ENCODE measurements at places on chromosomes 16 and 17.
A peak's percentile ranks its signal among the peaks of the same experiment; 100 is the strongest.

- no peak for DNase-seq
Observed at GRCh38 chr16:58651965-58652348, 22.3 kb upstream of the CNOT1 start.

- DNase-seq: no peak
Observed at GRCh38 chr17:39813631-39814030, 50.5 kb downstream of the IKZF3 start.

GRCh38 chr16:67672739-67673662 lies 6.4 kb downstream of the C16orf86 start:
- peak; percentile 31 for DNase-seq

GRCh38 chr16:53147500-53148065 lies 92.8 kb downstream of the CHD9 start:
- no peak for DNase-seq

GRCh38 chr17:69854225-69854780 lies 220.7 kb upstream of the KCNJ16 start:
- no peak for DNase-seq

GRCh38 chr17:62121025-62121730 lies 56.1 kb upstream of the MED13 start:
- DNase-seq: no peak

DNA sequence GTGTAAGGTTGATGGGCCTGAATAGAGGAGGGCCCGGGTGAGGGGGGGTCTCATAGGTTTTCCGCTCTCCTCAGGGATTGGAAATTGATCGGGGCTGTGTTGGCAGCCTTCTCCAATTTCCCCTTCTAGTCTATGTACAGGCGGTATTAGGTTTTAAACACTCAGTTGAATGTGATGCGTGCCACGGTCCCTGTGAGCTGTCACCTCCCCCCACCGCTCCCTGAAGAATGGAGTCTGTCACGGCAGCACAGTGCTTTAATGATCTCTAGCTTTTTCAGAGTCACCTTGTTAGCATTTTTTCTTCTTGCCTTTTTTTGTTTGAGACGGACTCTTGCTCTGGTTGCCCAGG lies 800 bp downstream of the COX4I1 start:
- DNase-seq: no peak

DNA sequence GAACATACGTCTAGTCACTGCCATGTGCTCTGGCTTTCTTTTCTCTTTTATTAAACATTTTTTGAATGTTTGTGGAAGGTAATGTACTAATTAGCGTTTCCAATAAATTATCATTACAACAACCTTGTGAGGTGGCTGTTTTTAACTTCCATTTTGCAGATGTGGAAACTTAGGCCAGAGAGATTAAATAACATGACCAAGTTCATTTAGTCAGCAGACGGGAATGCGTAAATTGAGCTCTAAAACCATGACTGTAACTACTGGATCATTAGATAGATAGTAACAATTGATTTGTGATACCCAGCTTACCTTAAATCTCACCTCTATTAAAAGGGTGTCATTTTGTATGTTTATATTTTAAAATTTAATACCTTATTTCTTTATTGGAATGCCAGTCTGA lies 49.4 kb downstream of the RABEP1 start:
- DNase-seq: no peak

DNA sequence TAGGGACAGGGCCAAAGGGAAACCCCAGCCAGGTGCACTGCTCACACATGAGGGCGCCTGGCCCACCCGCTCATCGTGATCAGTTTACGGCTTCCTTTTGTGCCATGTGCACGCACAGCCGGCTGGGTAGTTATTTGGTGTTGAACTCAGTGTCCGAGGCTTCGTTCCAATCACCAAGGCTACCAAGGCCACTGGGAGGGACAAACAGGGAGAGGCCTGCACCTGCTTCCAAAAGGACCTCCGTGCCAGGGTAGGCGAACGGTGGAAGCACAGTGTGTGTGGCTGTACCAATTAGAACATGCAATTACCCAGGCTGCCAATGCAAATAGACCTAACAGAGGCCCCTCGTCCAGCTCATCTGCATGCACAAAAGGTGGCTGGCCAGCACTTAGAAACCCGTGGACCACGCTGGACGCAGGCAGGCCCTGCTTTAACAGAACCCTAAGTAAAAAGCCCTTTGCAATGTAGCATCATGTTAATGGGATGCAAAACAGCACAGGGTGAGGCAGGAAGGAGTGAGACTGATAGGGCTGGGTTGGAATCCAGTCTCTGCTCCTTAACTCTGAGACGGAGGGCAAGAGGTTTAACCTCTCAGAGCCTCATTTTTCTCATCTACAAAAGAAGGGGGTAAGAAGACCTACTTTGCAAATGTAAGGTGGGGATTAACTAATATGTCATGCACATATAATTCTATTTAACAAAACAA lies 204.0 kb downstream of the XYLT1 start:
- DNase-seq: peak; percentile 91

DNA sequence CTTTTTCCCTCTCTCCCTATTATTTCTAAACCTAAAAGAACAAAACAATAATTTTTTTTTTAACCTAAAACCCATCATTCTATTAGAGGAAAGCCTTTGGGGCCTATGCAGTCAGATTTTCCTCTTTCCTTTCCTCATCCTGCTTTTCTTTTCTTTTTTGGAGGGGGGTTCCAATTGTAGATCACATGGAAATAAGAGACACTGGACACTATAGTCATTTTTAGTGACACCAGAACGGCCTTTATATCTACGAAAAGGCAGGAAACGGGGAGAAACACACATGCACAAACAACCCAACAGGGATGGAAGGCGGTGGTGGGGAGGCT lies 5.1 kb upstream of the ZFHX3 start:
- no peak for DNase-seq

GRCh38 chr17:75051941-75052340 lies 4.9 kb downstream of the KCTD2 start:
- no peak for DNase-seq

DNA sequence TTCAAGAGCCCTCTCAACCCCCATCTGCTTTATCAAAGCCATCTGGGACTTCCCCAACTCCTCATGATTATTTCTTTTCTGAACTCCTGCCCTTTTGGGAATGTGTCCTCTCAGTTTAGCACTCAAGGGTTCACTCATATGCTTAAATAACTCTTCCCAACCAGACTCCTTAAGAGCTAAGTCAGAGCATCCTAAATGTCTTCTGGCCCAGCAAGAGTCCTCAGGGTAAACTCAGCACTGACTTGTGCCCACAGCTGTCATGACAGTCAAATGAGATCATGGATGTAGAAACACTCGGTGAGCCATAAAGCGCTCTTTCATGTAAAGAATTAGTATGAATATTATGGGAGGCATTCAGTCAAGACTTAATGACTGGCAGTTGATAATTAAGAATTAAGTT lies 85.9 kb downstream of the TEX14 start:
- no peak for DNase-seq

DNA sequence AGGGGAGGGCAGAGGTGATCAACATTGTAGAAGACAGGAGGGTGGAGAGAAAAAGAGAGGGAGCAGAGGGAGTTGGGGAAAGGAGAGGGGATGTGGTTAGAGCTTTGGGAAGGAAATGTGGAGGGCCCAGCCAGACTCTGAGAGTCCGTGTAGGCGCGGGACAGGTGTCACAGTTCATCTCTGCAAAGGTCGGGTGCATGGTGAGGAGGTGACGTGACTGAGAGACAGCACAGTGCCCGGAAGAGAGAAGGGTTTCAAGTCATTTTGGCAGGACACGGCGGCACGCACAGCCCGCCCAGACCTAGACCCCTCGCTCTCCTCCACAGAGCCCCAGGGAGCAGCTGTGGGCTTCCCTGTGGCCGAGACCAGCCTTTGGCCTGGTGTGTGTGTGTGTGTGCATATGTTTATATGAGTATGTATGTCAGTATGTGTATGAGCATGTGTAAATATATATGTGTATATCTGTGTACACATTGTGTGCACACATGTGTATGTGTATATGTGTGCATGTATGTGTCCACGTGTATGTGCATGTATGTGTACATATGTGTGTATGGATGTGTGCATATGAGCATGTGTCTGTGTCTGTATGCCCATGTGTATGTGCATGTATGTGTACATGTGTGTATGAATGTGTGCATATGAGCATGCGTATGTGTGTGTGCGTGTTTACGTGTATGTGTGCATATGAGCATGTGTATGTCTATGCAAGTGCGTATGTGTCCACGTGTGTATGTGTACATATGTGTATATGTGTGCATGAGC lies 104.6 kb downstream of the SEC14L1 start:
- DNase-seq: no peak

- DNase-seq: no peak
Observed at GRCh38 chr16:66263168-66263972, 103.1 kb upstream of the CDH5 start.

DNA sequence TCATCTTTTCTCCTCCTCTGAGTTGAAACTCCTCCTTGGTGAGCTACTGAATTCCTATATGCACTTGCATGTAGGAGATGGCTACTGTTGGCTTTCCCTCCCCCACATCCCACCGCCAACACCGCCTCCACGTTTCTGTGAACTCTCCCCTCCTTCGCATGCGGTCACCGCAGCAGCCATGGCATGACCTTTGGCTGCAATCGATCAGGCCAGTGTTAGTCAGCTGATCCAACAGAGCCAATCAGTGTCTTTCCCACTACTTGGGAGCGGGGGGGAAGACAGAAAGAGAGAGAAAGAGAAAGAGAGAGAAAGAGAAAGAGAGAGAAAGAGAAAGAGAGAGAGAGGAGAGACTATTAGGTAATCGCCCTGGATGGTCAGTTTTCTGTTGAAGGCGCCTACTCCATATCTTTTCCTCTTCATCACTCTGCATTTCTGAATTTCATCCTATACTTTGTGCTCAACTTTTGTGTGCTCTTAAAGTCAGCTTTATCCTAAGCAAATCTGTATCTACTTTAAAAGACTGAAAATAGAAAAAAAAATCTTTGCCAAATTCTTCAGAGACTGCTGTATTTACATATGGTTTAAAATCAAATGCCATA lies 22.7 kb downstream of the ASGR1 start:
- DNase-seq: no peak

- DNase-seq: no peak
Observed at GRCh38 chr17:48062273-48062672, 14.1 kb downstream of the NFE2L1 start.

- DNase-seq: no peak
Observed at GRCh38 chr16:8867932-8868415, 832 bp downstream of the CARHSP1 start.

DNA sequence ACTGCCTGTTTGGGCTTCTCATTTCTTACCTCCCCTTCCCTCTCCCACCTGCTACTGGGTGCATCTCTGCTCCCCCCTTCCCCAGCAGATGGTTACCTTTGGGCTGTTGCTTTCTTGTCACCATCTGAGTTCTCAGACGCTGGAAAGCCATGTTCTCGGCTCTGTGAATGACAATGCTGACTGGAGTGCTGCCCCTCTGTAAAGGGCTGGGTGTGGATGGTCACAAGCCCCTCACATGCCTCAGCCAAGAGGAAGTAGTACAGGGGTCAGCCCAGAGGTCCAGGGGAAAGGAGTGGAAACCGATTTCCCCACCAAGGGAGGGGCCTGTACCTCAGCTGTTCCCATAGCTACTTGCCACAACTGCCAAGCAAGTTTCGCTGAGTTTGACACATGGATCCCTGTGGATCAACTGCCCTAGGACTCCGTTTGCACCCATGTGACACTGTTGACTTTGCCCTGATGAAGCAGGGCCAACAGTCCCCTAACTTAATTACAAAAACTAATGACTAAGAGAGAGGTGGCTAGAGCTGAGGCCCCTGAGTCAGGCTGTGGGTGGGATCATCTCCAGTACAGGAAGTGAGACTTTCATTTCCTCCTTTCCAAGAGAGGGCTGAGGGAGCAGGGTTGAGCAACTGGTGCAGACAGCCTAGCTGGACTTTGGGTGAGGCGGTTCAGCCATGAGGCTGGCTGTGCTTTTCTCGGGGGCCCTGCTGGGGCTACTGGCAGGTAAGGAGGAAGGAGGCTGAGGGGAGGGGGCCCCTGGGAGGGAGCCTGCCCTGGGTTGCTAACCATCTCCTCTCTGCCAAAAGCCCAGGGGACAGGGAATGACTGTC lies at the start of gene CD68:
CD68 (plus strand) TSS at position 638 of the 833 bp plus-strand sequence; CDS start at position 678, 40 bp downstream.
- no peak for DNase-seq

GRCh38 chr17:70434536-70435490 lies 265.5 kb downstream of the KCNJ2 start:
- DNase-seq: no peak

GRCh38 chr17:29867643-29868181 lies 62.3 kb downstream of the SSH2 start:
- no peak for DNase-seq

GRCh38 chr17:10741416-10742135 lies 11.8 kb upstream of the TMEM220 start:
- no peak for DNase-seq

DNA sequence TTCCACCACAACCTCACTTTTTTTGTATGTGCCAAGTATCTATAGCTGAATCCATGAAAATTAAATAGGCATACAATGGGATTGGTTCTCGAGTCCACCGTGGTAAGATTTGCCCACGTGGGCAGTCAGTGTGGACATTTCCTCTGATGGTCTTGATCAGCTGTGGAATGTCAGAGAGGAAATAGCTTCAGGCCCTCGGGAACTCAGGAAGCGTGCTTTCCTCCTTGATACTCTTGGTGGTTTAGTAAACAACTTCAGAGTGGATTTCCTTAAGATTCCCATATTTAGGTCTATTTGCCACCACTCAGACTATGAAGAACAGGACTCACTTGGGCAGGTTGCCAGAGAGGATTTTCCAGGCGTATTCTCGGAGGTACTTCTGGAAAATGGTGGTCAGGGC lies 152.5 kb downstream of the VPS53 start:
- DNase-seq: no peak

DNA sequence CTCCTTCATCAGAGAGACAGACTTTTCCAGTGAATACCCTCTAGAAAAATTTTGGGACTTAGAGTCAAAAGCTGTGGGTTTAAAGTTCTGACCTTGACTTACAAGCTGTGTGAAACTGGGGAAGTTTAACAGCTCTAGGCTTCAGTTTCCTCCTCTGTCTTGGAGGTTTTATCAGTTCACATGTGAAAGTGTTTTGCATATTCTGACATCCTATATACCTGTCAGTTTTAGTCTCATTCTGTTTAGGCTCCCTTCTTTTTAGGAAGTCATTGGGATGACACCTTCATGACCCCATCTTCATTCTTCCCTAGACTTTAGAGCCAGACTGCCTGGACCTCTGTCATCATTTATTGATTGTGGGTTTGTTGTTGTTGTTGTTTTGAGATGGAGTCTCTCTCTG lies 44.4 kb downstream of the YPEL2 start:
- DNase-seq: no peak

DNA sequence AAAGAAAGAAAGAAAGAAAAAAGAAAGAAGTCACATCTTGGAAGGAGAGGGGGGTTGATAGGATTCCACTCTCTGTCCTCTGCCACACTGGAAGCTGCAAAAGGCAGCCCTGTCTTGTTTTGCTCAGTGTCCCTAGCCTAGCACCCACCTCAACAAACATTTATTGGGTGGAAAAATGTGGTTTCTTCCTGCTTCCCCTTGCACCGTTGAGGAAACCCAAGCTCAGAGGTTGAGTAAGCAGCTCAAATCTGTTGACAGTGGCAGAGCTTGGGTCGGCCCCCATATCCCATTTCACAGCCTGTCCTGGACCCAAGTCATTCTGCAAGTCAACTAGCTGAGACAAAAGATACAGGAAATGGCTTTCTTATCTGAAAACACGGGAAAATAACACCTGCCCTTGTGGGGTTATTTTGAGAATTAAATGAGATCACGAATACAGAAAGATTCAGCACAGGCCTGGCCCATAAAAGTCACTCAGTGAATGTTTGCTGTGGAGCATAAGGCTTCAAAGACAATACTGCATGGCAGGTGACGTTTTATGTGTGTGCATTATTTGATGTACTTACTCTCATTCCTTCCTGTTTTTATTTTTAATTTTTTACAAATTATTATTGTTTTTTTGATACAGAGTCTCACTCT lies 63.6 kb downstream of the SCNN1B start:
- DNase-seq: no peak

Measured in NCI-H2081 (cell line).